ENCODE measurements at places on chromosomes 1 and 21. TPM values are rescaled to one million over a fixed set of nuclear protein-coding genes. Genes with fewer than 3 reads are reported as not detected.

The SORT1 gene
- total RNA-seq: 46.2 TPM

The AMY1C gene
- not detected for total RNA-seq

The C1orf105 gene
- total RNA-seq: not detected

DNA sequence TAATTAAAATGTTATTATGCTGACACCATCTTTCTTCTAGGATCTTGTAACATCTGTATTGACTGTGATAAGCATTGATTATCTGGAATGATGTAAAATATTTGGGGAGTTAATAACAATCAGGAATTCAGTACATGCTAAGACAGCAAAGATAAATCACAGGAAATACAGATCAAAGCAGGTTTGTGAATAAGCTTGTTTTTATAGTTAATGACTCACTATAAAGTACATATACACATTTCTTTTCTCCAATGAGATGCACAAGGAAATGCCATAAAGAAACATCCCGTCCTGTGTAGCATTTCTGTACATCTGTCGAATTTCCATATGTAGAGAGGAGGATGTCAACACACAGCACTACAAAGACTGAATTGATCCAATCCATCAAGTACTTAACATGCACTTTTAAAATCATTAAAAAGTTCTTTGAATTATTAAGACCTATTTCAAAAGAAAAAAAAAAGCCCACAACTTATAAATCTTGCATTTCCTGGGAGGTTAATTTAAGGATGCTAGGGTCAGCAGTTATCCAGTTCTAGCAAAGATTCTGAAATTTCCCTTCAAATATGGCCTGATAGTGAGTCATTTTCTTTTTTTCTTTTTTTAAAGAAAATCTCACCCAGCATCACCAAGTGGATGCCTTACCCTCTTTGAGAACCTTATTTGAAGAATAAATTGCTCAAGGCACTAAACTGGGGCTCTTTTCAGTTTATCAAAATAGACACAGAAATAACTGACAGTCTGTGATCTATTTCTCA, 243.2 kb upstream of the NR5A2 start:
- H3K4me3 ChIP-seq: no peak overlapping the region
- no peaks in the 10 kb centered on the region for H3K27me3 ChIP-seq
- no peaks in the 10 kb centered on the region for H3K4me1 ChIP-seq
- no peak overlapping the region for H3K27ac ChIP-seq
- no peak for DNase-seq

- H3K4me1 ChIP-seq: no peaks in the 10 kb centered on the region
- no peak overlapping the region for H3K27ac ChIP-seq
- H3K36me3 ChIP-seq: no peaks in the 10 kb centered on the region
- H3K4me3 ChIP-seq: no peak overlapping the region
- H3K27me3 ChIP-seq: no peaks in the 10 kb centered on the region
- no peak for DNase-seq
Measured at GRCh38 chr1:172845371-172845770, 186.5 kb downstream of the FASLG start.

- peaks cover 20% of the 10 kb centered on the region for H3K4me1 ChIP-seq
- H3K36me3 ChIP-seq: no peaks in the 10 kb centered on the region
- H3K27ac ChIP-seq: no peak overlapping the region
- peak; percentile 92 for DNase-seq
- H3K4me3 ChIP-seq: no peak overlapping the region
Measured at GRCh38 chr1:203084588-203085527, 954 bp downstream of the MYOG start.

DNA sequence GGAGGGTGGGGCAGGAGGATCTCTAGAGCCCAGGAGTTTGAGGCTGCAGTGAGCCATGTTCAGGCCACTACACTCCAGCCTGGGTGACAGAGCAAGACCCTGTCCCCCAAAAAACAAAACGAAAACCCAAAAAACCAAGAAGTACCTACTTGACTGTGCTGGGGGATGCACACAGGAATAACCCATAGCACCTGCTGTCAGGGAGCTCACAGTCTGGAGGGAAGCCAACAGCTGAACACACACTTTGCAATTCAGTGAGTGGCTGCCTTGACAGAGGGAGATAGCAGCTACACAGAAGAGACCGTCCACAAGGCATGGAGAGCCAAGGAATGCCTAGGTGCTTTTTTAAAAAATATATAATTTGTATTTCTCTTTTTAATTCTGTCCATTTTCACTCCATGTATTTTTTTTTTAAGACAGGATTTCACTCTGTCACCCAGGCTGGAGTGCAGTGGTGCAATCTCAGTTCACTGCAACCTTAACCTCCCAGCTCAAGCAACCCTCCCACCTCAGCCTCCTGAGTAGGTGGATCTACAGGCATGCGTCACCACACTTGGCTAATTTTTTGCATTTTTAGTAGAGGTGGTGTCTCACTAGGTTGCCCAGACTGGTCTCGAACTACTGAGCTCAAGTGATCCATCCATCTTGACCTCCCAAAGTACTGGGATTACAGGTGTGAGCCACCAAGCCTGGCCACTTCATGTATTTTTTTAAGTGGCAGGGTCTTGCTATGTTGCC, 68.7 kb downstream of the NID1 start:
- DNase-seq: no peak
- H3K4me3 ChIP-seq: no peak overlapping the region
- no peaks in the 10 kb centered on the region for H3K4me1 ChIP-seq
- H3K36me3 ChIP-seq: no peaks in the 10 kb centered on the region
- H3K27me3 ChIP-seq: no peaks in the 10 kb centered on the region

DNA sequence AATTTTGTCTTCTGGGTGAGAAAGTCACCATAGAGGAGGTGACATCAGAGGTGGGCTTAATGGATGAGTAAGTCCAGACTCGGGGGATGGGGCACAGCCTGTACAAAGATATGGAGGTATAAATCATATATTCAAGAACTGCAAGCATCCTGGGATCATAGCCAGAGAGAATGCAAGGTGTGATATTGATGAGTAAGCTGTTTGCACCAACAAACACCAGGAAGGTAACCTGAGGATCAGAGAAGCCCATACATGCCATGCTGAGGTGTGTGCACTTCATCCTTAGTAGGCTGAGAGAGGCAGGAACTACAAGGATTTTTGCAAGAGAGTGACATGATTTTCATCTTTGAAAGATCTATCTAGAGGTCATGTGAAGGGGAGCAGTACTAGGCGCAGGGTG, 306.4 kb downstream of the HHAT start:
- H3K27me3 ChIP-seq: no peaks in the 10 kb centered on the region
- no peak for DNase-seq
- no peak overlapping the region for H3K27ac ChIP-seq
- no peaks in the 10 kb centered on the region for H3K36me3 ChIP-seq
- H3K4me1 ChIP-seq: no peaks in the 10 kb centered on the region
- no peak overlapping the region for H3K4me3 ChIP-seq

DNA sequence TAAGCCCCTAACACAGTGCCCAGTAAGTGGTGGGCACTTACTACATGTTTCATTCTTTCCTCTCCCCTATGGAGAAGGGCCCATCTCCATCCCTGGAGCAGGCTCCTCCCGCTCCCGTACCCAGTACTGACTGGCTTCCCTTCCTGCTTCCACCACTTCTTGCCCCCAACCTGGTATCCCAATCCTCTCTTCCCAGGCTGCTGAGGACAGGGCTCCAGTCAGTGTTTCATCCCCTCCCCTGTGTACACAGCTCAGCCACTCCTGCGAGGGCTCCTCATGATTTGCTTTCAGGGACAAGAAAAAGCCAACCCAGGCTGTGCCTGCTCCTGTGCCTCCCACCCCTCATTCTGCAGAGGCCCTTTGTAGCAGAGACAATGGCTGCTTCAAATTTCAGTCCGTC, 20.8 kb upstream of the ETV3 start:
- no peak overlapping the region for H3K27ac ChIP-seq
- H3K27me3 ChIP-seq: no peaks in the 10 kb centered on the region
- no peak overlapping the region for H3K4me3 ChIP-seq
- no peaks in the 10 kb centered on the region for H3K36me3 ChIP-seq

GRCh38 chr1:65418522-65419185, 1.8 kb upstream of the LEPR start:
- DNase-seq: no peak
- no peaks in the 10 kb centered on the region for H3K4me1 ChIP-seq
- no peak overlapping the region for H3K27ac ChIP-seq
- no peaks in the 10 kb centered on the region for H3K27me3 ChIP-seq
- peak overlapping the region; percentile 88 for H3K4me3 ChIP-seq

GRCh38 chr1:15963363-15963967, 12.4 kb downstream of the ZBTB17 start:
- peaks cover 14% of the 10 kb centered on the region for H3K36me3 ChIP-seq
- no peak overlapping the region for H3K4me3 ChIP-seq
- no peak overlapping the region for H3K27ac ChIP-seq
- no peaks in the 10 kb centered on the region for H3K27me3 ChIP-seq
- no peak for DNase-seq

DNA sequence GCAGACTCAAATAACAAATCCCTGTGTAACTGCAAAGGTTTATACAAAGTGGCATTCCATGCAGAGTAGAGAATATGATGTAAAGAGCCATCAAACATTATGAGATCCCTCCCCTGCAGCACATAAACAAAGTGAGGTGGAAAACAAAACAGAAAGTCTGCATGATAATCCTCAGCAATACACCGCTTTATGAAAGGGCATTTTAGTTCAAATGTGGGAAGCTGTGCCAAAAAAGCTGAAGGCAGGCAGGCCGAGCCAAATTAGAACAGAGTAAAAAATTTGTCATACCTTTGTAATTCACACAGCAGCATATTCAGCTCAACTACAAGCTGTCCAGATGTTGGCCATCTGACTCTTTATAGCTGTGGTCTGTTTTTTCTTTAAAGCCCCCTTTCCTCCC, 113.5 kb downstream of the LHX9 start:
- no peak overlapping the region for H3K27ac ChIP-seq
- H3K4me3 ChIP-seq: no peak overlapping the region
- DNase-seq: no peak
- no peaks in the 10 kb centered on the region for H3K36me3 ChIP-seq
- no peaks in the 10 kb centered on the region for H3K4me1 ChIP-seq

GRCh38 chr1:203045821-203046594, 19.7 kb downstream of the PPFIA4 start:
- no peaks in the 10 kb centered on the region for H3K36me3 ChIP-seq
- H3K27ac ChIP-seq: no peak overlapping the region
- peaks cover 12% of the 10 kb centered on the region for H3K4me1 ChIP-seq

- peaks cover 48% of the 10 kb centered on the region for H3K36me3 ChIP-seq
- no peak for DNase-seq
- H3K27me3 ChIP-seq: no peaks in the 10 kb centered on the region
- peaks cover 16% of the 10 kb centered on the region for H3K4me1 ChIP-seq
Measured at GRCh38 chr1:232591344-232591743, 38.6 kb downstream of the SIPA1L2 start.

- H3K4me3 ChIP-seq: no peak overlapping the region
- H3K27me3 ChIP-seq: no peaks in the 10 kb centered on the region
- H3K27ac ChIP-seq: peak overlapping the region; percentile 25
- peaks cover 11% of the 10 kb centered on the region for H3K4me1 ChIP-seq
- no peak for DNase-seq
Measured at GRCh38 chr1:164780111-164780812, 221.3 kb downstream of the PBX1 start.
